Colonic mucosa (tissue), 4 donors: ENCODE measurements at places on chromosomes 2 and 18.

GRCh38 chr2:130835766-130836015, 1.0 kb upstream of the ARHGEF4 start:
- H3K27me3 ChIP-seq, result peaks cover 30% of the 10 kb centered on the region
- DNase-seq, result no peak
- H3K27ac ChIP-seq, result no peak overlapping the region
- no peak overlapping the region for H3K4me3 ChIP-seq
- H3K36me3 ChIP-seq, result no peaks in the 10 kb centered on the region

DNA sequence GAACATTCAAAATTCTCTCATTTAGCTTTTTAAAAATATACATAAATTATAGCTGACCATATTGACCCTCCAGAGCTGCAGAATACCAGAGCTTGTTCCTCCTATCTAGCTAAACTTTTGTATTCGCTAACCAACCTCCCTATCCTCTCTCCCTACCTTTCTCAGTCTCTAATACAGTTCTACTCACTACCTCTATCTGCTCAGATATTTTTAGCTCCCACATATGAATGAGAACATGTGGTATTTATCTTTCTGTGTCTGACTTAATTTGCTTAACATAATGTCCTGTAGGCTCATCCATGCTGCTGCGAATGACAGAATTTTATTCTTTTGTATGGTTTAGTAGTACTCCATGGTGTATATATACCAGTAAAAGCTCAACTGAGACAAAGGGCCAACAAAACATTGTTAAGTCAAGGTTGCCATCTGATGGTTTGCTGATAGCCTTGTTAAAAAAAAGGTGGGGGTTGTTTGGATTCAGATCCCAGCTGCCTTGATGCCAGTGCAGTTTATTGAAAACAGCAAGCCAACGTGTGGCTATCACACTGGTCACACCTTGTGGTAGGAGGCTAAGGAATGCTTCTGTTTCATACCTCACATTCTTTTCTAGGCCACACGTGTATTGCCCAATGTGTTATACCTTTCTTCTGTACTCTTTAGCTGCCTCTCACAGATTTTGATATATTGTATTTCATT, 101.5 kb downstream of the VWA3B start:
- no peaks in the 10 kb centered on the region for H3K27me3 ChIP-seq
- H3K4me1 ChIP-seq, result no peaks in the 10 kb centered on the region
- no peak overlapping the region for H3K4me3 ChIP-seq
- H3K36me3 ChIP-seq, result no peaks in the 10 kb centered on the region
- H3K27ac ChIP-seq, result no peak overlapping the region
- DNase-seq, result no peak

DNA sequence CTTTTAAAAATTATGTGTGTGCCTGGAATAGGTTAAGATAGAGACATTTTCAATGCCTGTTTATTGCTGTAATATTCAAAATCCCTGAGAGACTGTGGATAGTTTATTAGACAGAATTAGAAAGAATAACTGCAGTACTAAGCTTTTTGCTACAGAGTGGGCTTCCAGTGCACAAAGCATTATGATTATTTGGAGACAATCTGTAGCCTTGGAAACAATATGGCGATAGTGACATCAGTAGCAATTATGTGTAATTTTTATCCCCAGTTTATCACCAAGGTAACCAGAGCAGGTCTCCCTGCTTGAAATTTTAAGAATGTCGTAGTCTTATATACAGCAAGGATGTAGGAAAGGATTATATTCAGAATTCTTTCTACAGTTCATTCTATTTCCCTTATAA, 100.0 kb downstream of the MYO3B start:
- H3K27me3 ChIP-seq, result no peaks in the 10 kb centered on the region
- DNase-seq, result no peak
- no peak overlapping the region for H3K4me3 ChIP-seq
- no peak overlapping the region for H3K27ac ChIP-seq
- H3K4me1 ChIP-seq, result no peaks in the 10 kb centered on the region
- no peaks in the 10 kb centered on the region for H3K36me3 ChIP-seq

DNA sequence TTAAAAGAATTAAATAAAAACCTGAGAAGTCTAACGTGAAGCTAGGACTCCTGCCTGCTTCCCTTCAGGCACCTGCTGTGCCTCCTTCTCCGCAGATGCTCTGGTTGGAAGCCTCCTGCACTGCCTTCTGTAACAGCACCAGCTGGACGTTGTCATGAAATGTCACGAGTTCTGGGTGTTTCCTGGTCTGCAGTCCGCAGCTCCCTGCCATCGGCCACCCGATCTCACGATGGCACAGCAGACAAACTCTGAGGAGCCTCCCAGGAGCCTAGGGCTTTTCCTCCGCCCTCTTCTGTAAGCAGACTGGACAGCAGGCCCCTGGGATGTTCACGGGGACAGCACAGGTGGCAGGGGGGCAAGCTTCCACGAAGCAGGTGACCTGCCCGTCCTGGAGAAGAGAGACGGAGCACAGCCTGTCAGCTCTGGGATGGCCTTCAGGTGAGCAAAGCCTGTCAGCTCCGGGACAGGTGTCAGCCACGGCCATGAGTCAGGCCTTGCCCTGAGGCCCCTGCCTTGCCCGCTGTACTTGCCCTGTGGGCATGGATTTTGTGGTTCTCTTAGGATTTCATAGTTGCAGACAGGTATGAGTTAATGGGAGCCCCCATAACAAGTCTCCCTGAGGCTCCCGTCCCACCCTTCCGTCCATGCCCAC, 110.3 kb downstream of the PXDN start:
- no peaks in the 10 kb centered on the region for H3K36me3 ChIP-seq
- no peak overlapping the region for H3K4me3 ChIP-seq
- H3K4me1 ChIP-seq, result no peaks in the 10 kb centered on the region
- no peak for DNase-seq

DNA sequence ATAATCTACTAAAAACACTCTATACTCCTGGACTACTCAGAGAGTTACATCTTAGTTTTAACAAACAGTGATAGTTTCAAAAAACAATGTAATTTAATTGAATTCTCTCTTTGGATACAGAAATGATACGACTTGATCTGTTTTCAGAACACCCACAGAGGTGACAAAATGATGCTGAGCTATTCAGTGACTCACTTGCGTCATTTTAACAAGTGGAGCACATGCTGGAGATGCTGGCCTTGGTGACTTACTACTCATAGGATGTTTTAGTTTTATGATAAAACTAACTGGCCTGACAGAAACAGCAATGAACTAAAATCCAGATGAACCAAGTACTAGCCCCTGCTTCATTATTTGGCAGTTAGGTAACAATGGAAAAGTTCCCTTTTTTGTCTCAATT, 101.3 kb upstream of the ITGB6 start:
- no peak for DNase-seq
- no peak overlapping the region for H3K4me3 ChIP-seq
- H3K4me1 ChIP-seq, result no peaks in the 10 kb centered on the region

- H3K4me1 ChIP-seq, result peaks cover 12% of the 10 kb centered on the region
- no peak overlapping the region for H3K27ac ChIP-seq
- H3K27me3 ChIP-seq, result peaks cover 68% of the 10 kb centered on the region
- peak overlapping the region; percentile 23 for H3K4me3 ChIP-seq
Measured at GRCh38 chr2:172106108-172106961, 3.6 kb upstream of the DLX2 start.

GRCh38 chr2:160652236-160652635, 158.6 kb upstream of the RBMS1 start:
- no peaks in the 10 kb centered on the region for H3K36me3 ChIP-seq
- no peaks in the 10 kb centered on the region for H3K27me3 ChIP-seq

GRCh38 chr18:2656237-2656980, 883 bp downstream of the SMCHD1 start:
- H3K27me3 ChIP-seq, result no peaks in the 10 kb centered on the region
- H3K36me3 ChIP-seq, result no peaks in the 10 kb centered on the region
- H3K4me1 ChIP-seq, result peaks cover 13% of the 10 kb centered on the region
- peak; percentile 72 for DNase-seq
- peak overlapping the region; percentile 86 for H3K4me3 ChIP-seq
